Uterus (tissue), 4 donors: ENCODE measurements at places on chromosomes 2 and 18. TPM values are rescaled to one million over a fixed set of nuclear protein-coding genes. Genes with fewer than 3 reads are reported as not detected.

The GAL3ST2 gene
- 0.29 TPM for total RNA-seq

The LOXL3 gene
- 9.5 TPM for total RNA-seq

The PLA2R1 gene
- total RNA-seq: 24.1 TPM

The ZNF521 gene
- 116 TPM for total RNA-seq

The EPB41L3 gene
- total RNA-seq: 31.5 TPM

The MOGAT1 gene
- total RNA-seq: not detected

DNA sequence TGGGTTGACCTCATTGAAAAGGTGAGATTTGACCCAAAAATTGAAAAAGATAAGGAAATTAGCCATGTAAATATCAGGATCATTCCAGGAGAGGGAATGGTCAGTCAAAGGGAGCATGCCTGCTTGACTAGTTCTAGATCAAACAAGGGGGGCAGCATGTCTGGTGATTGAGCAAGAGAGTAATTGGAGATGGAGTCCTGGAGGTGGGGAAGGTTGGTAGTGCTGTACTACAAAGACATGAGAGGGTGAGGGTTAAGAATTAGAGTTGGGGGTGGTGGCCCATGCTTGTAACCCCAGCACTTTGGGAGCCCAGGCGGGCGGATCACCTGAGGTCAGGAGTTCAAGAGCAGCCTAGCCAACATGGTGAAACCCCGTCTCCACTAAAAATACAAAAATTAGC, 2.0 kb downstream of the MRPL30 start:
- no peak for DNase-seq

DNA sequence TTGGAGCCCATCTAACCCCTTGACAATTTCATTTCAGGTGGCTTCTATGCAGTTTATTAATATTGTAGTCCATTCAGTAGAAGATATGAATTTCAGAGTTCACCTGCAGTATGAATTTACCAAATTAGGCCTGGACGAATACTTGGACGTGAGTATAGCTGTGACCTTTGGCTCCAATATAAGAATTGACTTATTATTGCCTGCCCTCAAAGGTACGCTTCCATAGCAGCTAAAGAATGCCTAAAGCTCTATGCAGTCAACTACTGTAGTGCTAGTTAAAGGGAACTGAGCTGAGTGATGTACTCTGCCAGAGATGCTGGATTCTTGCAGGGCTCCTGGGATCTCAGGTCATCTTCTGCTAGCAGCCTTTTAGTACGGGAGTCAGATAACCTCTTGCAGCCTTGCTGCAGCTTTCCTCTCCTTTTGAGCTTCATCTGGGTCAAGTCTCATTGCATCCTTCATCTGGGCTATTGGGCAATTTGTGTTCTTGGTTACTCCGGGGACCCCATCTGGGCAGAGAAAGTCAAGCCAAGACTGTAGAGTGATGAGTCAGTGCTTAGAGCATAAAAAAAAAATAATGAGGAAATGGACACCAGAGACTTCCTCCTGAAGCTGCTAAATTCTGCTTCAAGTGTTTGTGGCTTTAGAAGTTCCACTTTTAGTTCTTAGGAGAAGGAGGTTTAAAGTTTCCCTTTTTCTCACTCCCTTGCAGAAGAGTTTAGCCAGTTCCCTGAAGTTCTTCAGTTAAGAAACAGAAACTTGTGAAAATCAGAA, 105.6 kb downstream of the PRPF40A start:
- DNase-seq: peak; percentile 59

- DNase-seq: no peak
Observed at GRCh38 chr2:74045454-74045853, 60.7 kb downstream of the TET3 start.

GRCh38 chr2:218569038-218569431, 396 bp downstream of the CNOT9 start:
- peak; percentile 40 for DNase-seq

GRCh38 chr2:117949806-117950205, 64.1 kb downstream of the CCDC93 start:
- no peak for DNase-seq

DNA sequence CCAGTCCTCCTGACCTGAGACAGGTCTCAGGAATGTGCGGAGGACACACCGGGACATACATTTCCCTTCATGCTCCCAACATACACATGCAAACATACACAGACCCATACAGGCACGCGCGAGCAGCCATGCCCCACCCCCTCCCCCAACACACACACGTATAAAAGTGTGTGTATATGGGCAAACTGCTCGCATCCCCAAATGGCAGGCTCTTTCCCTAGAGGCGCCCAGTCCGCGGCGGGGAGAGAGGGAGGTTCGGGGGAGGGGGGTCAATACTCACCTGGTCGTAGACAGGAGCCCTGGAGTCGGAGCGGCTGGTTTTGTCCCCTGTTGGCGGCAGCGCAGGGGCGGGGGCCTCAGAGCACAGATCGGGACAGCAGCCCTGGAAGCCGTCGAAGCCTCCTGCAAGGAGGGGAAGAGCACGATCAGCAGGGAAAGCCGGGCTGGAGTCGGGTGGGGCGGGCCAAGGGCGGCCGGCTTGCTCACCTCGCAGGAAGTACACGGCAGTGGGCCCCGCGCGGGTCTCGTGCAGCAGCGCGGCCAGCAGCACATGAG, 682 bp downstream of the DUSP2 start:
- DNase-seq: no peak

DNA sequence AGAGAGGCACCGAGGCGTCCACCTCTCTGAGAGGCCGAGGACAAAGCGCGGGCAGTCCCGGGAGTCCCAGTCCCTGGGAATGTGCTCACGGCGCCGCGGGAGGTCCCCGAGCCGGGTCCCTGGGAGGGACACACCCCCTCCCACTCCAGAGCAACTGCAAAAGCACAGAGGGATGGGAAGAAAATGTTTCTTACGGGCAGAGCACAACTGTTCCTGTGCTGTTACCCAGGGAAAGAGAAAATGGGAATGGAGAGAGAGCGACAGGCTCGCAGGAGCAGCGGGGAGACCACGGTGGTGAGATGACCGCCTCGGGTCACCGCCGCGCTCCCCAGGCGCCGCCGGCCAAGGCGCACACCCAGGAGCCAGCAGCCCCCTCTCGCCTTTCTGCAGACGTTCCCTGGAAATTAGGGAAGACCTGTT, 1.2 kb upstream of the BCL11A start:
- no peak for DNase-seq

DNA sequence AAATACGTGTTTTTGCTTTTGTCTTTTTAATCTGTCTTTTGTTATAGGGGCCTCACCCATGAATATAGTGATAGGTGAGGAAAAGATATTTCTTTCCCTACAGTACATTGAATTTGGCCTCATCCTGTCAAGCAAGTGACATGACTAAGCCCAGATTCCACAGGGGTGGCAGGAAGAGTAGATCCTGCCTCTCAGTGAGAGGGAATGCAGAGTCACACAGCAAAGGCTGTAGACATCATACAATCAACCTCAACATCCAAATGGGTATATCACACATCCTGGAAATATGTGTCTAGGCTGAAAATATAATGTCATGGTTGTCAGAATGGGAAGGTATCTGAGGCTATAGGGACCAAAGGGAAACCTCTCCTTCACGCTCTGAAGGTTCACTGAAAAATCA, 269.6 kb downstream of the CDH20 start:
- no peak for DNase-seq

DNA sequence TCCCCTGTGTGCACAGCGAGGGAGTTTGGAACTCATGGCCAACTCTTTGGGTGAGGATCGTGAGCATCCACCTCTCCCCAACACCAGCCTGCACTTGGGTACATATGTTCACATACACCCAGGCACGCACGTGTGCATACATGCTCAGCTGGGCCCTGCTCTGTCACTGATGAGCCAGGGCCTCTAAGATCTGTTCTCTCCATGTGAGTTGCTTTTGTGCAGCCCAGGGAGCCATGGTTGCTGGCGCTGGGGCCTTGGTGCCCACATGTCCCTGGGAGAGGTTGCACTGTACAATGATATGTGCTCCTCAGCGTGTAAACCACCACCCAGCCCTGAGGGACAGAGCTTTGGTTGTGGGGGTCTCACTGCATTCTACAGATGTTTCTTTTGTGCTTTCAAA, 44.1 kb downstream of the KLHL29 start:
- DNase-seq: no peak

DNA sequence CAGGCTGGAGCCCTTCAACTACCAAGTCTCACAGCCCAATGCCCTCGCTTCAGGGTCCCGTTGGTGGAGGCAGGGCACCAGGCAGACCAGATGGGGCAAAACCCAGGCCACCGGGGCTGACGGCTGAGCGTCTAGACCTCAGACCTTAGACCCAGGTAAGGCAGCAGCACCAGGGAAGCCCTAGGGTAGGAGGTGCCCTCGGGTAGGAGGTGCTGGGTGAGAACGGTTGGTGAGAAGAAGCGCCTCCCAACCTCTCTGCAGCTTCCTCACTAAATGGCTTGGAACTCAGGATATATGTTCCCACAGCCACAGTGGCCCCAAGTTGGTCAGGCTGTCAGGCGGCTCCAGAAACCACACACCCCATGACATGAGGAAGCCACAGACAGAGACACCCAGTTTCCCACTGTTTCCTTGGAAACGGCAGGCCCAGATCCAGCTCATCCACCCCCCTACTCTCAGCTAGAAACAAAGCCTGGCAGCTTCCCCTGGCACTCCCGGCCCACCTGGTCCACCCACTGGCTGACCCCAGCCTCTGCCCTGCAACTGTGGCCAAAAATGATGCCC, 13.1 kb upstream of the MLPH start:
- DNase-seq: no peak

DNA sequence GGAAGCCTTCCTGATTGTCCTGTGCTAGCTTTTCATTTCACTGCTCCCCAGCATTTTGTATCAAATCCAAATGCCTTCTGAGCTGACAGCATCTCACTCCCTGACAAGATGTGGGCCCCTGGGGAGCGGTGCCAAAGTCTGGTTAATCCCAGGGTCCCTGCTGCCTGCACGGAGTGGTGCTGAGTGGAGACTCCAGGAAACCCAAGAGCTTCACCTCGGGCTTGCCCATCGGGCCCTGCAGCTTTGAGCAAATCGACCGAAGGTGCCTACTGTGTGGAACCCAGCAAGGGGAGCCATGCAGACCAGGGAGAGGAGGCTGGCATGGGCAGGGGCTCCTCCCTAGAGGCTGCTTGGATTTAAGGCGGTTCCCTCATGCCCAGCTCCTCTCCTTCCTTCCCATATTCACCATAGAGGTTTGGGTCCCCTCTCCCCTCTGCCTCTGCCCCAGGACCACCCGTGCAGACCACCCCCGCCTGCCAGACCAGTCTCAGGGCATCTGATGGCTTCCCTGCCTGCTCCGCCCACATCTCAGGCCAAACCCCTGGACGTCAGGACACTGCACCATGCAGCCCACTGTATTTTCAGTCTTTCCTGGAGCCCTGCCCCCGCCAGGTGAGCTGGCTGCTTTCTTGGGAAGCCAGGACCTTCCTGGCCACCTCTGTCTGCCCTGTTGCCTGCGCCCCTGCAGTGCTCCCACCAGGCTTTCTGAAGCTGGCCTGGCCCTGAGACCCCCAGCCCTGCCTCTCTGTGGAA, 37.8 kb downstream of the RRM2 start:
- DNase-seq: no peak

DNA sequence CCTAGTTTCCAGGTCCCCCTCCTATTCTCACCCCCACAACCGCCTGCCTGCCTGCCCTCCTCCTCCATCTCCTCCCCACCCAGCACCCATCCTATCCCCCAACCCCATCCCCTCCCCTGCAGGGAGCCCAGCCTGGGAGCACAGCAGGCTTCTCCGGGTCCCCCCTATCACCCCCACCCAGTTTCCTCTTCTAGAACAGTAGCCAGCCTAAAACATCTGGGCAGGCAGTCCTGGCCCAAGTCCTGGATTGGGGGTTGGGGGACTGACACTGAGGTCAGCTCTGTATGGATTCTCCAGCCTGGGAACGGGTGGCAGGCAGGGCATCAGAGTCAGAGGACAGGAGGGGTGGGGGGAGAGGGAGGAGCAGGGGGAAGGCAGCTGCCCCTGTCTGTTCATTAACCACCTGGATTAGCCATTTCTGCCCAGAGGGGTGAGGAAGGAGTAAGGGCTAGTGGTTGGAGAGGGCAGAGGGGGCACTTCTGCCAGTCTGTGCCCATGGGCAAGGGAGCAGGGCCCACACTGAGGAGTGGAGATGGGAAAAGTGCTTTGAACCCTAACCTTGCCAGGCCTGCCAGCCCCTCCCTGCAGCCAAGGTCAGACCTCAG, 60.0 kb downstream of the TNS1 start:
- no peak for DNase-seq

GRCh38 chr2:98869870-98870269, 66.2 kb downstream of the CRACDL start:
- no peak for DNase-seq

GRCh38 chr18:5104246-5104645, 92.8 kb downstream of the AKAIN1 start:
- no peak for DNase-seq

DNA sequence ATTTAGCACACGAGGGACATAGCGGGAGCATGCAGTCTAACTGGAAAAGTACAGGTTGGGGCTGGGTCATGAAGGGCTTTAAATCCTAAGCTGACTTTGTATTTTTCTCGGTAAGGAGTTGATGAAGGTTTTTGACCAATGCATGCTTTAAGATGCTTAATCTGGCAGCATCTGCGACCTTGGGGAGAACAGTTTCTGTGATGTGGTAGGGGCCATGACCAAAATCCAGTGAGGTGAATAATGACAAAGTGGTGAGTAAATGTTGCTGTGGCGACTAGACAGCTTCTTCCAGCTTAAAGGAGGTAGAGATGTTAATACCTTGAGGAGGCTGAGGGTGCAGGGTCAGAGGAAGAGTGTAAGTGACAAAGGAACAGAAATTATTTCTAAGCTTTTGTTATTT, 174.6 kb upstream of the ALPP start:
- no peak for DNase-seq

- no peak for DNase-seq
Observed at GRCh38 chr2:200515155-200515554, 5.3 kb upstream of the KCTD18 start.

DNA sequence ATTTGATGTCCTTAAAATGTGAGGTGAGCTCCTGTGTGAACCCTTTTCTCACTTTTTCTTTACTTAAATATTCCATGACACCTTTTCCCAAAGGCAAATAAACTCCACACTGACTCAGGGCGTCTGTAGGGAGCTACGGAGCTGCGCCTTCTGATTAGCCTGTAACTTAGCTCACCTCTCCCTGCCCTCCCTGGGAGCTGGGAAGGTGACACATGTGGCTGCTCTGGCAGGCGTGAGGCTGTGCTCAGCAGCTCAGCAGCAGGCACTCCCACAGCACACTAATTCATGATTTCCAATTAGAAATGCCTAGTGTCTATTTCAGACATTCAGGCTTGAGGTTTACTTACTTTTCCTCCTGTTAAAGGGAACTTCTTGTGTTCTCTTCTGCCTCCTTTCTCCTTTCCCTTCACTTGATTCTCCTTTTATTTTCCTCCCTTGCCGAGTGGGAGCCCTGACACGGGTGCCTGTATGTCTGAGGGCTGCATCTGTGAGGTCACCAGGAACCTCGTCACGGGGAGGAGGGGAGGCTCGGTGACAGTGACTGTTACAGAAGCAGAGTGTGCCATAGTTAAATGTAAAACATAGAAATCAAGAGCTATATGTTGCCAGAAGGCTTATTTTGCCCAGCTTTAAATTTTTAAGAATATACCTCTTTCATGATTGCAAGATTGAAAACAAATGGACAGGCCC, 437.1 kb downstream of the DCDC2C start:
- no peak for DNase-seq

DNA sequence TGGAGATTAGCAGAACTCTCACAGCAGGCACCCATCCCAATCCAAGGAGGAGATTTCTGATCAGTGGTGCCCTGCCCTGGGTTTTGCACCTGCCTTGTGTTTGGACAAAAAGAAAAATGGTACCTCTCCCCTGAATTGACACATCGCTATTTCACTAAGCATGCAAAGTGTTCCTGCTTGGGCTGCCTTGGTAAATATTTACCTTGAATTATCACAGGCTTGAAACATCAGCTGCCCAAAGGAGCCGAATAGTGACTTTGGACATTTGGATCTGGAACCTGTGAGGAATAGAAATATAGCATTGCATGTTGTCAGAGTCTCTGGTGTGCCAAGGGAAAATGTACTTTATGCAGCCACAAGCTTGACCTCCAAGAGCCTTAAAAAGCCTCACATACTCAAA, 926.4 kb upstream of the FANCL start:
- no peak for DNase-seq
